ENCODE measurements at places on chromosomes 1 and 21. TPM values are rescaled to one million over a fixed set of nuclear protein-coding genes. Genes with fewer than 3 reads are reported as not detected.

- H3K36me3 ChIP-seq: peaks cover 25% of the 10 kb centered on the region
- peak; percentile 95 for DNase-seq
- peak within 1 kb of the TSS; percentile 81 for H3K4me3 ChIP-seq
- H3K27ac ChIP-seq: peak within 1 kb of the TSS; percentile 93
Measured at GRCh38 chr1:153626904-153627714, at the start of gene S100A13. TSS of gene S100A13 (minus strand) at chr1:153627505. CDS start at chr1:153626472, 1,033 bp downstream.

The HMCN1 gene
- total RNA-seq: 5.6 TPM

DNA sequence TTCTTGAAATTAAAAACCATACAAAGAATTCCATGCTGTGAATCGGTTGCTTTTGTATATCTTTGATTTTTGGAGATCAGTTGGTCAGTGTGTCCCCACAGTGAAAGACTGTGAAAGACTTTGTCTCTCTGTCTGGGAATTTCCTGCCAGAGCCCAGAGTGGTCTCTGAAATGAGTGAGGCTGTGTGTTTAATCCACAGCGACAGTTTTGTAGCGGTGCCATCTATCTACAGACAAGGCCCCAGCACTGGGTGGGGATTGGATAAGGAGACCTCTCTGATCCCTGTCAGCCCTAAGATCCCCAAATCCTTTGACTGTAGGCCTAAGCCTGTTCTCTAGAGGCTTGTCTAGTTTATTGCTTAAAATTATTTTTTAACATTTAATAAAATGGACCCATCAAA, 10.3 kb downstream of the GPR25 start:
- no peak overlapping the region for H3K4me3 ChIP-seq
- no peak for DNase-seq
- peaks cover 27% of the 10 kb centered on the region for H3K4me1 ChIP-seq
- no peak overlapping the region for H3K27ac ChIP-seq
- no peaks in the 10 kb centered on the region for H3K27me3 ChIP-seq

The CFHR5 gene
- not detected for total RNA-seq

DNA sequence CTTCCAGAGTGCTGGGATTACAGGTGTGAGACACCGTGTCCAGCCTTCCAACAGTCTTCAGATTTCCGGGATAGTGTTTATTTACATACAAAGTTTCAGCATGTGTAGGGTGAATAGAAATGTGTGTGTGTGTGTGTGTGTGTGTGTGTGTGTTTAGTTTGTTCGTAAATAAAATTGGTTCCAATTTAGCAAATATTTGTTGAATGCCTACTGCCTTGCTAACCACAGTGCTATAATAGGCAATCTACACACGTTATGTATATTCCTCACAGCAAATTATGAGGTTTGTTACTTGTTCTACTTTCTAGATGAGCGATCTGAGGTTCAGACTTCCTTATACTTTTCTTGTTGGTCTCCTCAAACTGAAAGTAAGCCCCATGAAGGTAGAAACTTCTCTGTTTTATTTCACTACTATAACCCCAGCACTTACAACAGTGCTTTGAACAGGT, 32.8 kb upstream of the EPS15 start:
- no peak overlapping the region for H3K4me3 ChIP-seq
- H3K27me3 ChIP-seq: no peaks in the 10 kb centered on the region
- H3K4me1 ChIP-seq: no peaks in the 10 kb centered on the region
- no peaks in the 10 kb centered on the region for H3K36me3 ChIP-seq

Measured in WTC11 (cell line).